Hepatocyte (in vitro differentiated cells): ENCODE measurements at places on chromosomes 4 and X. TPM values are rescaled to one million over a fixed set of nuclear protein-coding genes. Genes with fewer than 3 reads are reported as not detected.

- DNase-seq = no peak
- H3K4me3 ChIP-seq = no peak overlapping the region
- H3K27ac ChIP-seq = no peak overlapping the region
- H3K36me3 ChIP-seq = no peaks in the 10 kb centered on the region
- peaks cover 18% of the 10 kb centered on the region for H3K4me1 ChIP-seq
- no peaks in the 10 kb centered on the region for H3K27me3 ChIP-seq
These were observed 84.0 kb upstream of the IGFBP7 start for GRCh38 chr4:57194068-57194611.

DNA sequence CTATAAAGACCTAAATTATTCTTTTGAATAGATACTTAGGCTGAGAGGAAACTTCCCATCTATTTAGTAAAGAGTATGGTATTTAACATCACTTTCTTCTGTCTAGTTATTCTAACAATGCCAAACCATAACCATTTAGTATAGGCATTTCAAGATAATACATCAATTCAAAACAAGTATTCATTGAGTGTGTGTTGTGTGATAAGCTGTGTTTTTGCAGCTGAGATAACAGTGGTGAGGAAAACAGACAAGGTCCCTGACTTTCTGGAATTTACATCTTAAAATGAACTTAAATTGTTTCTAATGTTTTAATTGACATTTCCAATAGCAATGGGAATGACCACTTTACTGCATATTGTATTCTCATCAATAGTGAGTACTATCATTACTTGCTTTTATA lies 22.4 kb upstream of the TSPAN5 start:
- H3K36me3 ChIP-seq = no peaks in the 10 kb centered on the region
- no peak overlapping the region for H3K4me3 ChIP-seq
- peaks cover under 1% of the 10 kb centered on the region for H3K4me1 ChIP-seq
- no peaks in the 10 kb centered on the region for H3K27me3 ChIP-seq

DNA sequence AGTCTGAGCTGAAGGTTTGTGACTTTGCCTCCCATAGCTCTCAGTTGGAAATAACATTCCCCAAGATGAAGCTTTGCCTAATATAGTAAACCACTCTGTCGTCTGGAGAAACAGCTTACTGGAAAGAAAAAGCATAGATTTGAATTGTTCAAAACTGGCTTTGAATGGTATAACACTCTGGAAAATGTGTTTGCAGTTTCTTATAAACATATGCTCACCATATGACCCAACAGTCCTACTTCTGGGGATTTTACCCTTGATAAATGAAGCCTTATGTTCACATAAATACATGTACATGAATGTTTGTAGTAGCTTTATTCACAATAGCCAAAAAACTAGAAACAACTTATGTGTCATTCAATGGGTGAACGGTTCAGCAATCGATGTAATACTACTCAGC lies 10.2 kb downstream of the VEGFD start:
- no peak overlapping the region for H3K4me3 ChIP-seq
- H3K27ac ChIP-seq = no peak overlapping the region
- H3K27me3 ChIP-seq = no peaks in the 10 kb centered on the region
- no peaks in the 10 kb centered on the region for H3K4me1 ChIP-seq

DNA sequence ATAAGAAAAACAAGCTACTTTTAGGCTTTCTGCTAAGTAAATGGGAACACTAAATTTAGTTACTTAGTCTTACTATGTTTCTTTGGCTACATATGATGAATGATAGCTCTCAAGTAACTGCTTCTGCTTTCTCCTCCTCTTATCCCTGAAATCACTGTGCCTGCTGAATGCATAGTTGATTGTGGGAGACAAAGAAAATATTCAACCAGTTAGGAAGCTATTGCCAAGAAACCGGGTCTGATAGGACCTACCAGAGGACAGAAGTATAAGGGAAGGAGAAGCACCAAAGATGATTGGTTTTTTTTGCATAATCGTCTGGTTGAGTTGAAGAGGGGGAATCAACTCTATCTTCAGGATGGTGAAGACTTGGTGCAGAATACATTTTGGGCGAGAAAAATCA lies 28.0 kb upstream of the NDUFC1 start:
- no peak overlapping the region for H3K27ac ChIP-seq
- no peak for DNase-seq
- no peaks in the 10 kb centered on the region for H3K36me3 ChIP-seq
- H3K27me3 ChIP-seq = no peaks in the 10 kb centered on the region
- H3K4me1 ChIP-seq = no peaks in the 10 kb centered on the region
- H3K4me3 ChIP-seq = no peak overlapping the region

NCAPG gene
- 10.4 and 11.9 TPM in 2 replicates for total RNA-seq

- H3K4me1 ChIP-seq = no peaks in the 10 kb centered on the region
- no peak overlapping the region for H3K4me3 ChIP-seq
- no peaks in the 10 kb centered on the region for H3K36me3 ChIP-seq
- H3K27me3 ChIP-seq = no peaks in the 10 kb centered on the region
- DNase-seq = no peak
- no peak overlapping the region for H3K27ac ChIP-seq
These were observed 30.2 kb downstream of the ZNF185 start for GRCh38 chrX:152927858-152928760.

GRCh38 chr4:8575457-8575856 lies 4.7 kb upstream of the GPR78 start:
- no peaks in the 10 kb centered on the region for H3K4me1 ChIP-seq
- no peak overlapping the region for H3K27ac ChIP-seq
- no peak for DNase-seq
- no peak overlapping the region for H3K4me3 ChIP-seq
- H3K27me3 ChIP-seq = peaks cover 18% of the 10 kb centered on the region
- no peaks in the 10 kb centered on the region for H3K36me3 ChIP-seq

ZAR1 gene
- not detected in 2 replicates for total RNA-seq

AR gene
- 4.5 and 5.4 TPM in 2 replicates for total RNA-seq

- no peaks in the 10 kb centered on the region for H3K4me1 ChIP-seq
- no peak overlapping the region for H3K27ac ChIP-seq
- DNase-seq = no peak
These were observed 124.4 kb downstream of the KDM6A start for GRCh38 chrX:44997282-44997812.

DNA sequence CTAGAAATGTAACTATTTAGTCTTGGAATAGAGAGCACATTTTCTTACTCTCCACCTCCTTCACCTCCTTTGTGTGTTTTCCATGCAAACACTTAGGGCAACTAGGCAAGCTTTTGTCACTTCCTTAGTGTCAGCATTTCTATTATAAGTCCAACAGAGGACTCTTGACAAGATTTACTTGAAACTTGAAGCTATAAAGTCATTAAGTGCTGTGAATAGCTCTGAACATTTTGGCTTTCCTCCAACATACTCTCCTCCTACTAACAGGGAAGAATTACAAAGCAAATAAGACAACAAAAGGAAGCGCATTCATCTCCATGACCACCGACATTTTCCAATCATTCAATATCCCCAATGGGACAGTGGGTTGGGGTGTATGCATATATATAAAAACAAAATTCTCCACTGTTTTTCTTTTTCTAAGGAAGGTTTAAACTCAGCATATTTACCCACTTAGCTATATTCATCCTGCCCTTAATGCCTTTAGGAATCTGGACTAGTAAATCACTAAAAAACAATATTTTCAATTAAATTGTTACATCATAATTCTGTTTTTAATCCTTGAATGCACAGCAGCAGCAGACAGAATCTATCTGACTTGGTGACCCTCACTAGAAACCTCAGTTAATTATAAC lies 264.6 kb downstream of the SNCA start:
- H3K4me1 ChIP-seq = no peaks in the 10 kb centered on the region
- no peaks in the 10 kb centered on the region for H3K27me3 ChIP-seq
- peak overlapping the region; percentile 51 for H3K27ac ChIP-seq
- no peaks in the 10 kb centered on the region for H3K36me3 ChIP-seq

CT45A5 gene
- not detected in 2 replicates for total RNA-seq

DNA sequence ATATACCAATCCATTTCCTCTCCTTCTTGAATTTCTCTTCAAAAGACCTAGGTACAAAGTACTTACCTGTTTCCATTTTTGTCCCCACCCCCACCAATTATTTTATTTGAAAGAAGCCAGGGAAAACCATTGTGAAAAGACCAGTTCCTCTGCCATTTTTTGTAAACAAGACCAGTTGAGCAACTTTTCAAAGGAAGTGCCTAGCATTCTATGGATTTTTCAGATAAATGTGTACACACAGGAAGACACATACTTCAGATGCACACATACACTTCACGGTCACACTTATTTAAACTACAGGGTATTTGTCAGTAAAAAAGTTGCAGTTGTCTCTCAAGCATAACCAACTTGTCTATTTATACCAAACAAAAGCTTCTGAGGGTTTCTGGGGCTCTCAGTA lies 587.2 kb upstream of the KLHL4 start:
- no peaks in the 10 kb centered on the region for H3K4me1 ChIP-seq
- no peaks in the 10 kb centered on the region for H3K36me3 ChIP-seq
- H3K27me3 ChIP-seq = no peaks in the 10 kb centered on the region
- H3K4me3 ChIP-seq = no peak overlapping the region
- no peak for DNase-seq

RASSF6 gene
- total RNA-seq = 6.0 and 6.5 TPM in 2 replicates
